T47D (cell line): ENCODE measurements at places on chromosomes 3 and 15.
A peak's percentile ranks its signal among the peaks of the same experiment; 100 is the strongest.

DNA sequence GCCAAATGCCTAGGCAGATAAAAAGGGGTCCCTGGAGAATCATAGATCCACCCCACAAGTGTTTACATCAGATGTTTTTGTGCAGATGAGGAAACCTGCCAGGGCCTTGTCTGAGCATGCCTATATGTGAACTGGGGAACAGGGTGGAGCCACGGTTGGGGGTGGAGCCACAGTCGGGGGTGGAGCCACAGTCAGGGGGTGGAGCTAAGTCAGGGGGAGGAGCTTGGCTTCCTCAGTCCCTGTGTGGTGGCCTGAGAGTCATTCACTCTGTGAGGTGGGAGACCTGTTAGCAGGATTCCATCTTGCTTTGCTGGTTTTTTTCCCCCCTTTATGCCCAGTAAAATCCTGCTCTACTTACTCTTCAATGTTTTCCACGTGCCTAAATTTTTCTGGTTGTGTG, 57.8 kb upstream of the TGFBR2 start:
- DNase-seq, result peak; percentile 23

- DNase-seq, result no peak
Measured at GRCh38 chr3:82165266-82165665, 403.8 kb upstream of the GBE1 start.

DNA sequence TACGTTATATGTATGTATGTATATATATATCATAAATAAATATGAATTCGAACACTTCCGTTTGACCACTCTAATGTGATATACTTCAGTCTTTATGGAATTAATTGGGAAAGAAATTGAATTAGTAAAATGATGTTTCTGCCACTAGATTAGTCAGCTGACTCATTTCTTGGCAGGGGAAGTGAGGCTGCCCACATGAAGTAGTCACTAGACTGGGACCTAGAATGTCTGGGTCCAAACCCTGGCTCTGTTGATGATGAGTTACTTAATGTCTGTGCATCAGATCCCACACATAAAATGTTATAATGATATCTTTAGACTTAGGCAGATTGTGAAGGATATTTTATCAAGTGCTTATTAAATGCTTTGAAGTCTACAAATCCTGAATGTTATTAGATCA, 27.4 kb upstream of the ARL14 start:
- no peak for DNase-seq

DNA sequence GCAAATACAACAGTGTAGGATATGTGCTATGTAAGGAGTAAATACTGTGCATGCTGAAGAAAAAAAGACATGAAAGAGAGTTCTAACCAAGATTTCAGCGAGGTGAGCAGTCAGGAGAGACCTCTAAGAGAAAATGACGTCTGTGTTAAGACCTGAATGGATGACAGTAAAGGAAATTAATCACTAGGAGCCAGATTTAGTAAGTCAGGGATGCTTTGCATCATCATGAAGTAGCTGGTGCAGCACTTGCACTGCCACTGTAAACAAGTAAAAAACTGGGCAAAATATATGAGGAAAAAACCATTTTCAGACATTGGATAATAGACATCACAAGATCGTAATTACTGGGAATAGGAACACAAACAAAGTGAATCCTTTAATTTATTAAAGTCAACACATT, 32.6 kb downstream of the RTP4 start:
- DNase-seq, result no peak

DNA sequence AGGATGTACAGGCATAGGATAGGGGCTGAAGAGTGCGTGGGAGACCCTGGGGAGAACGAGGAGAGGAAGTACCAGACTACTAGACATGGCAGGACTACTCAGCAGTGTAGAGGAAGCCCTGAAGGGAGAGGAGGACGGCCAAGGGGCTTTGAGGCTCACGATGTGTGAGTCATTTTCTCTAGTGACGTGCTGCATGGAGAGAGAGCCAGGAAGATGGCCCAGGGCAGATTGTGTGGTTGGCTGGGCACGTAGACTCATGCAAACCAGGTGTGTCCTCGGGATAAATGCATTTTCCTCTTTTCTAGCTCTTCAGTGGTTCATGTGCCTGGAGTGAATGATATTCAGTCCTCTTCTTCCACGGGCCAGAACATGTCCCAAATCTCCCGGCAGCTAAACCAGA, 115.0 kb upstream of the ABHD17C start:
- peak; percentile 24 for DNase-seq

- no peak for DNase-seq
Measured at GRCh38 chr3:159872374-159873109, 116.1 kb upstream of the IL12A start.

GRCh38 chr3:30370681-30371271, 235.6 kb upstream of the TGFBR2 start:
- no peak for DNase-seq

DNA sequence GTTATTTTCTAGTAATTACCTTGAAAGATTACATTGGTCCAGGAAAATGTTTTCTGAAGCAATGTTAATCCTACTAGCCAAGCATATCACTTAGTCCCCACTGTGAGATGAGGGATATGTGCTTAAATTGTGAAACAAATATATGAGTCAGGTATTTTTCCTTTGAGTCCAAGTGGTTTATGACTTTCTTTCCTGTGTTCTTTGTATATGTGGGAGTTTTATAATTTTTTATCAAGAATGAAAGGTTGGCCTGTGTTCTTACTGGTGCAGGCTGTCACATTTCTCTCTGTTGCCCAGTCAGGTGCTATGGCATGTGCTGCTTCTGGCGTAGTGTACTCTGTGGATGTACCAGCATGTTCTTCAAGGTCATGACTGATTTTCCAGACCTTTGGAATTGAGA, 147.4 kb downstream of the CMSS1 start:
- DNase-seq, result no peak

- no peak for DNase-seq
Measured at GRCh38 chr3:128149650-128150049, 3.6 kb upstream of the EEFSEC start.

GRCh38 chr3:28151608-28152228, 89.7 kb upstream of the CMC1 start:
- no peak for DNase-seq

DNA sequence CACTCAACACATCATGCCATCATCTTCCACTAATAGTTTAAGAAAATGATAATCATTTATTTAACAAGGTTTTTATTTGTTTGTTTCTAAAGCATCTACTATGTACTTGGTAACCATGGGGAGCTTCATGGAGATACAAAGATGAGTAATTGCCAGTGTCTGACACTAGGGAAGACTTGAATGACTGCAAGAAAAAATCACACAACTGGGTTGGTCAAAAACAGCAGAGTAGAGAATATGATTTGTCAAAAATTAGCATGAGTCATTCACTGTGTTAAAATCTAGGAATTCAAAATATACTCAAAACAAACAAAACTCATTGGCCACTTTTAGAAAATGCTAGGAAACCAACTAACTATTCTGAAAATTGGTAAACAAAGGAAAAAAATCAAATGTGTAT, 6.3 kb downstream of the BNC1 start:
- DNase-seq, result no peak

- no peak for DNase-seq
Measured at GRCh38 chr3:179771797-179772196, 119.0 kb downstream of the USP13 start.

DNA sequence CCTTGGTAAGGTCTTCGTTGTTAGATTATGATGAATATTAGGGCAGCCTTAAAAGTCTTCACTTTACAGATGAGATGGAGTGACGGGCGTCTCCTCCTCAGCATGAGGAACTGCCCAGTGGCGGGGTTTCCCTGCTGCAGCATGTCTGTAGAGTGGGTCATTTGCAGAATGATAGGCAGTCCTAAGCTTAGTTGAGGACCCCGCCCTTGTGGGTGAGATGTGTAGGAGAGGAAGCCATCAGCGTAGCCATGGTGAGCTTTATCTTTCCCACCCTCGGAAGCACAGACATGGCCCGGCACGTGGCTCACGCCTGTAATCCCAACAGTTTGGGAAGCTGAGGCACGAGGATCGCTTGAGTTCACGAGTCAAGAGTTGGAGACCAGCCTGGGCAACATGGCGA, 877 bp downstream of the NIT2 start:
- peak; percentile 14 for DNase-seq

GRCh38 chr15:96042734-96043224, 287.7 kb upstream of the NR2F2 start:
- DNase-seq, result no peak

DNA sequence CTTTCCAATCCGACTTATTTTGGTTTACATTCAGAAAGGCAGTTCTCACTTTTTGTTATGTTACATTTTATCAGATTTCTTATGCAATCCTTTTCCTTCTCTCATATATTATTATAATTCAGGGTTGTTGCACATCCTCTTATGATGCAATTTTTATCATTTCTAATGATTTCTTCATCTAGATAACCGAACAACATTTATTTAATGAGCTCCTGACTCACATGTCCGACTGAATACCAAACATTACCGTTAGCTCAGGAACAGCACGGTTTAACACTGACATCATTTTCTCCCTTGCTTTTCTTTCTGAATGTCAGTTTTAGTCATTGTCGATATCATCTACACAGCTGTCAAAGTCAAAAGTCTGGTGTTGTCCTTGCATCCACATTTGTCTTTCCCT, 199.2 kb downstream of the BCHE start:
- no peak for DNase-seq

DNA sequence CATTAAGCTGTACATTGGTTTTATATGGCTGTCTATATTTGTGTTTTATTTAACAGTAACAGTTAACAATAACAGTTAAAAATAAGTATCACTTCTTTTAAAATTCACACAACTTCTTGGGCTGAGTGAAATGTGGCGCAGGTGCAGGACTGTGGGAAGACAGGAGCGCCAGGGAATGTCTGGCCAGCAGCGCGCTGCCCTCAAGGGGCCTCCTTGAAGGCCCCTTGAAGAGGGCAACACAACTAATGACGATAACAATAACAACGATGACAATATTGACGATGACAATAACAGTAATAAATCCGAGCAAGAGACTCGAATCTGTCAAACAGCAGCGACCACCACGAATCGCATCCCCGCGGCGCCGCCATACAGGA, 411 bp upstream of the PPP2R3A start:
- no peak for DNase-seq

- peak; percentile 38 for DNase-seq
Measured at GRCh38 chr15:24761704-24762302, 86.2 kb downstream of the NPAP1 start.

DNA sequence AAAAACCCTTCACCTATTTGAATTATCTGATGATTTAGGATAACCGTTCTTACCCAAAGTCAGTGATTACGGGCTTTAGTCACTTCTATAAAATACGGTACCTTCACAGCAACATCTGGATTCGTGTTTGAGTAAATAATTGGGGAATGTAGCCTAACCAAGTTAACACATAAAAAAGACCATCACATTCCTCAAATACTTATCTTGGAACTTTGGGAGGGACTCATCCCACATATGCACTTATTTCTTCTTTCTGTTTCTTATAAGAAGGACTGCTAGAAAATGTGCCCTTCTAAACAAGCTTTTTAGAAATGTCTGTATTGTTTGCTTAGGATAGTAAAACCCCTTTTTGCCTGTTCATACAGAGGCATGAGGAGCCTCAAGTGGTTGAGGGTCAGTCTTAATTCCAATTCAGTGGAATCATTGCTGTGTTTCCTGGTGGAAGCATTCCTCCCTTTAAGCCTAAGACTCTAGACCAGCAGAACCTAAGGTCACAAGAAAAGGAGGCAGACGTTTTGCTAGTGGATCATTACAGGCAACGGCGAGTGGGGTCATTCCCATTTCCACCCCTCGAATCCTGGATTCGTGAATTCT, 67.5 kb downstream of the TMEM44 start:
- DNase-seq, result no peak

GRCh38 chr3:168847291-168847883, 751.7 kb upstream of the GOLIM4 start:
- peak; percentile 58 for DNase-seq

- DNase-seq, result no peak
Measured at GRCh38 chr3:140834266-140835037, 107.2 kb upstream of the SLC25A36 start.

DNA sequence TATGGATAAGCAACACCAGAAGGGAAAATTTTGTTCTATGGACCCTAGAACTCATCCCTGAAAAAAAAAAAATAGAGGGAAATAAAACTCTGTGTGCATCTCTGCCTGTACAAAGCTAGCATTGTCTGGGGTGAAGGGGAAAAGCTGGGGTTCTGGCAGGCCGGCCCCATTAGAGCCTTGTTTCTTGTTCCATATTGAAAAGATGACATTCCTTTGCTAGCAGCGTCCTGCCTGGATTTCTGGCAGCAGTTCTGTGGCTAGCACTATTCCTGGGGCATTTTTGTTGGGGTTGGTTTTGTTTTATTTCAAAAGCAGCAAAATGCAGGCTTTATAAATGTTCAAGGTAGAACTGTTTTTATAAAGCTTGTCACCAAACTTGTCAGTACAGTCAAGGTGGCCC, 45.2 kb downstream of the RARB start:
- DNase-seq, result peak; percentile 50

DNA sequence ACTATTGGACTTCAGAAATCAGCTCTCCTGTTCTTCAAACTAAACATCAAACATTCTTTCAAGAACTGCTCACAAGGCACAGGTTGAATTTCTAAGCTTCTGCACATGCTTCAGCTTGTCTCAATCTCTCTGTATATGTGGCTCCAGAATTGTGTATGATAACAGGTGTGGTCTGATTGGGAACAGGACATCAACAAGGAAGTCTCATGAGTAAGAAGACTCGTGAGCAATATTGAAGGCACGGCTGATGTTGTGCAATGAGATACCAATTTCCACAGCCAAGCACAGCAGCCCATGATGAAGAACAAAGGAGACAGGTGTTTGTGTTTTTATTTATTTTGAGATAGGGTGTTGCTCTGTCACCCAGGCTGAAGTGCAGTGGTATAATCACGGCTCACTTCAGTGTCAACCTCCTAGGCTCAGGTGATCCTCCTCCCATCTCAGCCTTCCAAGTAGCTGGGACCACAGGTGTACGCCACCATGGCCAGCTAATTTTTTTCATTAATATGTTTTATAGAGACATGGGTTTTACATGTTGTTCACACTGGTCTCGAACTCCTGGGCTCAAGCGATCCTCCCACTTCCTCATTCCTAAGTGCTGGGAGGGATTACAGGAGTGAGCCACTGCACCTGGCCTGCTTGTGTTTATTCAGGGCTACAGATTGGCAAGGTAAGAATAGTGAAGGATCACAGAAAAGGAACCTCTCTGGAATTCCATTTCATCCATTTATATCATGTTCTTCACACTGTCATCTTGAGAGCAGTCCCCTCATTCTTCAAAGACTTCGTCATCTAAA, 32.2 kb upstream of the ABHD17C start:
- DNase-seq, result peak; percentile 52

DNA sequence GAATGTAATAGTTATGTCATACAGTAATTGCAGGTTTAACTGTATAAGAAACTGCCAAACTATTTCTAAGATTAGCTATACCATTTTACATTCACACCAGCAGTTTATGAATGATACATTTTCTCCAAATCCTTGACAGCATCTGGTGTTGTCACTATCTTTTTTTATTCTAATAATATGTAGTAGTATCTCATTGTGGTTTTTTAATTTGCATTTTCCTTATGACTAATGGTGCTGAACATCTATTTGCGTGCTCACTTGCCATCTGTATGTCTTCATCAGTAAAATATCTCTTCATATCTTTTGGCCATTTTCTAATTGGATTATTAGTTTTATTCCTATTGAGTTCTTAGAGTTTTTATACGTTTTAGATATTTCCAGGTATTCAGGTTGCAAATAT, 994.0 kb upstream of the SEMA6D start:
- no peak for DNase-seq

GRCh38 chr15:74783808-74784175, 1.9 kb downstream of the CSK start:
- DNase-seq, result no peak
